ENCODE measurements at places on chromosomes 4 and X.

GRCh38 chr4:79923281-79923680 is 149.7 kb downstream of the ANTXR2 start:
- DNase-seq: no peak

GRCh38 chr4:123599061-123599919 is 202.7 kb downstream of the SPRY1 start:
- no peak for DNase-seq

- DNase-seq: no peak
Measured at GRCh38 chr4:85807247-85807950, 332.4 kb downstream of the ARHGAP24 start.

- no peak for DNase-seq
Measured at GRCh38 chrX:129640737-129641136, 14.0 kb downstream of the APLN start.

- no peak for DNase-seq
Measured at GRCh38 chrX:10945498-10945897, 165.6 kb upstream of the HCCS start.

GRCh38 chrX:1244164-1245076 is 24.2 kb upstream of the CSF2RA start:
- DNase-seq: no peak

DNA sequence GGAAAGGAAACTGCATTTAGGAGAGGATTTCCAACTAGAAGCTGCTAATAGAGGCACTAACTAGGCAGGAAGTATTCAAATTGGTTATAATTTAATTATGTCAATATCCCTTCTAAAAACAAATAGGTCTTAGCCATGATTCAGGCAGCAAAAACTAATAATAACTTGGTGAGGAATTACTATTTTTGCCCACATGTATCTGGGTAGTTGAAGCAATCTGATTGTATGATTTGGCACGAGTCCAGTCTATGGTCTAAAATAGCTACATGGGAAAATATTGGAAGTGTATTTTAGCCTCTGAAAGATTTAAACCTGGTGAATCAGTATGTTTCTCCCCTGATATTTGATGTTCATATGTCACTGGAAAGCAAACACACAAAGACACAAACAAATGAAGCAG is 62.2 kb downstream of the MFAP3L start:
- DNase-seq: no peak

GRCh38 chr4:47551682-47552081 is 66.6 kb downstream of the ATP10D start:
- no peak for DNase-seq

DNA sequence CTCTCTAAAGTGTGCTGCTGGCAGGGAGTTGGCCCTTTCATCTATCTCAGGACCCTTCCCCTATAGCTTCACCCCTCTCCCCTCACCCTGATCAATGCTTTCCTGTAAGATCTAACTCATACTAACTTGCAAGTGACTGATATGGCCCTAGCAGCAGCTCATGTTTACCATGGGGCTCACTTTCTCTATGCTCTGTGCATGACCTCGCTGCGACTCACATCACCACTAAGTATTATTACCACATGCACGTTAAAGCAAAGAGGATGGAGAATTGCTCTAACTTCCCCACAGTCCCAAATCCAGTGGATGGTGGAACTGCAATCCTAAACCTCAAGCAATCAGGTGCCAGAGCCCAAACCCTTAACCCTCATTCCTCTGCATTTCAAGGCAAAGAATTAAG is 626.6 kb downstream of the MID1IP1 start:
- peak; percentile 16 for DNase-seq

DNA sequence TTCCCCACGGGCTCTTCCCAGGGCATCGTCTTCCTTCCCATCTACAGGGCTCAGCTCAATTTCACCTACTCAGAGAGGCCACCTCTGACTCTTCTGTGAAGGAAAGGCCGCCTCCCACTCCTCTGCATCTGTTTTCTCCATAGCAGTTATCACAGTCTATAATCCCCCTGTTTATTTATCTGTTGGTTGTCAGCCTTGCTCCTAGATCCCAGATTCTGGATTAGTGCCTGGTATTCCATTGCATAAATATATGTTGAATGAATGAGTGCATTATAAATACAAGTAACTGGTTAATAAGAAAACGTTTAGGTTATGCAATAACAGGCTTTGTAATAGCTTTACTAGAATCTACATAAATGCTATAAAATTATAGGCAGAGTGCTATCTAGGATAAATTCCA is 52.9 kb downstream of the NSG1 start:
- DNase-seq: no peak

- DNase-seq: no peak
Measured at GRCh38 chr4:11741190-11741652, 312.5 kb upstream of the HS3ST1 start.

- DNase-seq: no peak
Measured at GRCh38 chr4:60034361-60034760, 1165.8 kb upstream of the ADGRL3 start.

DNA sequence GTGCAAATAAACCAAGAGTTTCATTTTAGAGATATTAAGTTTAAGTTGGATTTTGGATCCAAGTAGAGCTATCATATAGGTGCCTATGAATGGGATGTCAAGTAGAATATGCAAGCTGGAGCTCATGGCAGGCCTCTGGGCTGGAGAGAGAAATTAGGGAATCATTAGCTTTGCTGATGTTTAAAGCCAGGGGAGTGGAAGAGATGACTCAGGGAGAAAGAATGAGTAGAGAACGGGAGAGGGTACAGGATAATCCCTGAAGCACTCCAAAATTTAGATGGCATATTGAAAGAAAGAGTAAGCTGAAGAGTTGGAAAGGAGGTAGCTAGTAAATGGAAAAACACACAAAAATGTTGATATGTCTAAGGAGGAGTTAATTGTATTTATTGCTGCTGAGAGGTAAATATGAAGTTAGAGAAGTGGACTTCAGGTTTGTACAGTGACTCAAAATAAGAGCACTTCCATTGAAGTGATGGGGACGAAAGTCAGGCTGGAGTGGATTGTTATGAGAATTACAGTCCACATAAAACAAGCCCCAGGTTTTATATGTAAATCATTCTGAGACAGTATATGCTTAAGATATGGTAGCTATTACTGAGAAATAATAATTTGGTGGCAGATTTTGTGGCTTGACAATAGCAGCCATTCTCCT is 72.5 kb upstream of the GRXCR1 start:
- no peak for DNase-seq

- no peak for DNase-seq
Measured at GRCh38 chr4:110518889-110519490, 43.0 kb downstream of the ENPEP start.

GRCh38 chrX:39818750-39819149 is 279.0 kb downstream of the BCOR start:
- no peak for DNase-seq

- DNase-seq: no peak
Measured at GRCh38 chr4:69765751-69766150, 5.3 kb upstream of the SULT1B1 start.

GRCh38 chr4:4599481-4600275 is 57.8 kb upstream of the STX18 start:
- no peak for DNase-seq

GRCh38 chr4:13169731-13170525 is 314.2 kb downstream of the RAB28 start:
- DNase-seq: no peak

GRCh38 chr4:75325318-75325979 is 188.8 kb downstream of the RCHY1 start:
- no peak for DNase-seq

DNA sequence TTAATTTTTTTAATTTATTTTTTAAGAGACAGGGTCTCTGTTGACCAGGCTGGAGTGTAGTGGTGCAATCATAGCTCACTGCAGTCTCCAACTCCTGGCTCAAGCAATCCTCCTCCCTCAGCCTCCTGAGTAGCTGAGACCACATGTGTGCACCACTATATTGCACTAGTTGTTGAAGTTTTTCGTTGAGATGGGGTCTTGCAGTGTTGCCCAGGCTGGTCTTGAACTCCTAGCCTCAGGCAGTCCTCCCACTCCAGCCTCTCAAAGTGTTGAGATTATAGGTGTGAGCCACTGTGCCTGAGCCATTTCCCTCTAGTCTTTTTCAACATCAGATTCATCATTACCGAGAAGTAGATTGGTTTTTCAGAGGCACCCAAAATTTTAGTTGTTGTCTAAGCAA is 165.7 kb downstream of the DCLK2 start:
- DNase-seq: no peak

- DNase-seq: no peak
Measured at GRCh38 chrX:100600758-100601157, 16.0 kb downstream of the TNMD start.

DNA sequence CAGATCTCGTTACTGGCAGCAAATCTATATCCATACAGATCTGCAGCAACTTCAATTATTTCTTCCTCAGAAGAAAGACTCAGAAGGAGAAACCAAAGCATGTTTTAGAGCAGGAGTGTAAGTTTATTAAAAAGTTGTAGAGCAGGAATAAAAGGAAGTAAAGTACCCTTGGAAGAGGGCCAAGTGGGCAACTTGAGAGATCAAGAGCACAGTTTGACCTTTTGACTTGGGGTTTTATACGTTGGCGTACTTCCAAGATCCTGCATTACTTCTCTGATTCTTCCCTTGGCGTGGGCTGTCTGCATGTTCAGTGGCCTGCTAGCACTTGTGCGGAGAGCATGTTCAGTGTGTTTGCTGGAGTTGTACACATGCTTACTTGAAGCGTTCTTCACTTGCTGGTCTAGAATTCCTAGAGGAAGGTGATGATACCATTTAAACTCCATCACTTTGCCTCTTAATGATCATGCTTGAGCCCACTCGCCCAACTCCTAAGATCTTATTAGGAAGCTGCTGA is 1114.7 kb upstream of the PABPC4L start:
- DNase-seq: no peak

DNA sequence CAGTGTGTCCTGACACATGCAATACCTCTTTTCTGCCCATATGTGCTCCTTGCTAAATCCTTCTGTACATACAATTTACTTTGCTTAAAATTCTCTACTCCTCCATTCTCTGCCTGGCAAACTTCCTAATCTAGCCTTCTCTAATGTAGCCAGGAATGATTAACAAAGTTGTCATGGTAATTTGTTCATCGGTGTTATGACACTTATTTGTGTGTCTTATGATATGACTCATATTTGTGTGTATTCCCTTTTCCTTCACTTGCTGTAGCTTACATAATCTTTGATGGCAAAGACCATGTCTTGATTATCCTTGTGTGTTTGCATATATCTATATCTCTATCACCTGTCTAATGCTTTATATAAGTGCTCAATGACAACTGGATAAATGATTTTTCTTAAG is 133.3 kb downstream of the COL25A1 start:
- no peak for DNase-seq

GRCh38 chrX:134671294-134671693 is 13.0 kb upstream of the PLAC1 start:
- no peak for DNase-seq
